ENCODE measurements at places on chromosomes 11 and 22. TPM values are rescaled to one million over a fixed set of nuclear protein-coding genes. Genes with fewer than 3 reads are reported as not detected.

SCUBE1 gene
- polyA plus RNA-seq: 0.28 TPM

OR5M3 gene
- polyA plus RNA-seq: not detected

IL18 gene
- 5.5 TPM for polyA plus RNA-seq

GTSE1 gene
- polyA plus RNA-seq: 0.34 TPM

LTBP3 gene
- 44.3 TPM for polyA plus RNA-seq

FAM83F gene
- 8.4 TPM for polyA plus RNA-seq

TESMIN gene
- 1.5 TPM for polyA plus RNA-seq

SCGB2A2 gene
- not detected for polyA plus RNA-seq

BIRC2 gene
- polyA plus RNA-seq: 36.0 TPM

SCN2B gene
- 0.06 TPM for polyA plus RNA-seq

DNAL4 gene
- polyA plus RNA-seq: 11.6 TPM

FADD gene
- polyA plus RNA-seq: 18.8 TPM

PARVA gene
- polyA plus RNA-seq: 81.9 TPM

CENATAC gene
- 6.1 TPM for polyA plus RNA-seq

CCDC116 gene
- 0.15 TPM for polyA plus RNA-seq

DNAJB13 gene
- not detected for polyA plus RNA-seq

KCNK7 gene
- 3.2 TPM for polyA plus RNA-seq
